ENCODE measurements at places on chromosomes 1 and 21. TPM values are rescaled to one million over a fixed set of nuclear protein-coding genes. Genes with fewer than 3 reads are reported as not detected.
A peak's percentile ranks its signal among the peaks of the same experiment; 100 is the strongest.

GRCh38 chr1:77796695-77797405 is 17.4 kb downstream of the MIGA1 start:
- DNase-seq = no peak

GRCh38 chr1:58718435-58718834 is 18.6 kb upstream of the MYSM1 start:
- DNase-seq = no peak

GRCh38 chr1:26811708-26812107 is 14.8 kb upstream of the ZDHHC18 start:
- DNase-seq = no peak

DNA sequence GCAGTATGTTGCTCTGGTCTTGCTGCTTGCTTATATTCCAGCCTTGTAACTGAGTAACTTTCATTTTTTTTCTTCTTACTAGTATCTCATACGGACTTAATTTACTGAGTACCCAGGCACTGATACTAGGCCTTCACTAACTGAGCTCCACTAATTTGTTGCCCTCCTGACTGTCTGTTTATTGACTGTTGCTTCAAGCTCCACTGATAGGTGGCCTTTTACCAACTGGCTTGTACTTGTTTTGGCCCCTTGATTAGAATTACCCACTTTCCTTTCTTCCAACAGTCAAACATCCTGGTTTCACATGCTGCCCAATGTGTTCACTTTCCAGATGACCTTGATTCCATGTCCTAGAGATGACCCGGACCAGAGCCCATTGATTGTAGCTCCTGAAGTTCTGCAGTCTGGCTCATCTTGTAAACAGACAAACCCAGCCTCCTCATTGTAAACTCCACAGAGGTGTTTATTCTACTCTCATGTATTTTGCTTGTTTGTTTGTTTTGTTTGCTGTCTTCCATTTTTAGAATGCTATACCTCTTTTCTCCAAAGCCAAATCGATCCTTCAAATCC is 27.7 kb downstream of the RGS1 start:
- DNase-seq = no peak

GBP3 gene
- polyA plus RNA-seq = 13.9 TPM

- no peak for DNase-seq
These were observed 96.6 kb downstream of the ZFYVE9 start for GRCh38 chr1:52238474-52238873.

DNA sequence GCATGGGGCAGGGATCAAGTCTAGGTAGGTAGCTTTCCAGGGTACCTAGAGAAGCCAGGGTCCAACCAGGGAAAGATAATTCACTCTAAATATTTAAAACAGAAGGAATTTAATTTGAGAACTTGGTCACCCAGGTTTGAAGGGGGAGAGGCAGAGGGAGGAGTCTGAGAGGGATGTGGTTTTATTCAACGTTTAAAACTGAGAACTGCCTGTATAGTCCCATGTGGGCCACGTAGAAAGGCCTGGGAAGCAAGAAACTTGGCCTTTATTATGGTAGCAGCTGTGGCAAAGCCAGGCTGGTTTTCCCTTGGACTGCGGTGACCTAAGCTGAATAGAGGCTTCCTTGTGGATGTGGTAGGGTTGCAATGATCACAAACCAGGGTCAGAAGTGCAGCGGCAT is 42.0 kb upstream of the DUSP10 start:
- DNase-seq = no peak

DNA sequence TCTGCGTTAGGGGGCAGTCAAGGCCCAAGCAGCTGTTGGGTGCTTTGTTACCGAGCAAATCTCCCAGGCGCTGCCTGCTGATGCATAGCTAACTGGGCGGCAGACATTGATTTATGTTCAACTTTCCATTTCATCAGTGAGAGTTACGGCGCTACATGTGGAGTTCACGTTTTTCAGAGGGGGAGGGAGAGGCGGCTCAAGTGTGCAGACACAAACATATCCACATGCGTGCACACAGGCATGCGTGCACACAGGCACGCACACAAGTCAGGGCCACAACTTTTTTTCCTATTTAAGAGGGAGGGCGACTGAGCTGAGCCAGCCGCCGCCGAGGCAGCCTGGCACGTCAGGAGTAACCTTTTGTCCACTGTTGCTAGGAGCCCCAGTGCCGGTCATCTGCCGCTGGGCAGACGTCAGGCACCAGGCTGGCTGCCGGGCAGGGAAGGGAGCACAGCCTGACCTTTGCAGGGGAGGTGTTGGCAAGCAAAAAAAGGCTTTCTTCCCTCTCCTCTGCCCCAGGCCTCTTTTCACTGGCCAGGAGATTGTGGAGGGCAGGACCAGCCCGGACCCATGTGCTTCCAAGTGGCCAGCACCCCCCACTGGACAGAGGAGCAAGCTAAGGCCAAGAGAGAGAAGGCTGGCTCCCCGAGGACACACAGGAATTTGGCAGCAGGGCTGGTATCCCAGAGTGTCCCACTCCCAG is 73.3 kb downstream of the MRPL37 start:
- DNase-seq = peak; percentile 96

DNA sequence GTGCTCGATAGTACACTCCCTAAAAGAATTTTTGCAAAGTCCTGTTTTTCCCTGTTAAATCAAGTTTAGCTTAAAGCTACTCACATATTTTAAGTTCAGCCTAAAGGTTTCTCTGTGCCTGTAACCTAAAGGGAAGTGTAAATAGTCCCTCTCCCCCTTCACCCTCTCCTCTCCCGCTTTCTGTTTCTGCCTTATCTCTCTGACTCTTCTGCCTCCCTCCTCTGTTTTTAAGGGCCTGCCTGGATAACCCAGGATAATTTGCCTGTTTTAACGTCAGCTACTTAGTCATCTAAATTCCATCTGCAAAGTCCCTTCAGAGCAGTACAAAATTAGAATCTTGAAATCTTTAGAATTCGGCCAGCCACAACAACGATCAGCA is 92.6 kb downstream of the NID1 start:
- no peak for DNase-seq

DNA sequence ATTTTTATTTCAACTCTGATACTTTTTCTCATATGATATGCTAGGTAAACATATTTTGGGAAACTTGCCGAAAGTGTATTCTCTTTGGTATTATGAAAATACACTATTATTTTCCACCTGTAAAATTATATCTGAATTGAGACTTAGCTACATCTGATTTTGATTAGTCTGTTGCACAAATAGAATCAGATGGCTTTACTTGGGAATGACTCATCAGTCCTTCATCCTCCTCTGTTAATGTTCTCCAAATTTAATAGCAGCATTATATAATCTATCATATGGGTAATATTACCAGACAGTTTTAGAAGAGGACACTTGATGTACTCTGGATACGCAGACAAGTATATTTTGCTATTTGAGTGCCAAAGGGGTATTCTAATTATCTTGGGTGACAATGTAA is 245.3 kb downstream of the CTH start:
- DNase-seq = no peak

GRCh38 chr1:26827663-26828062 is 1.2 kb downstream of the ZDHHC18 start:
- no peak for DNase-seq

TEX50 gene
- polyA plus RNA-seq = not detected

AMY1B gene
- not detected for polyA plus RNA-seq

All from right renal pelvis (tissue), 4 donors.